ENCODE measurements at places on chromosomes 4 and X. TPM values are rescaled to one million over a fixed set of nuclear protein-coding genes. Genes with fewer than 3 reads are reported as not detected.

GRCh38 chr4:20311856-20312255 is 60.2 kb downstream of the SLIT2 start:
- ATAC-seq = no peak

- no peak for ATAC-seq
Observed at GRCh38 chr4:175891851-175892250, 79.8 kb upstream of the GPM6A start.

- ATAC-seq = no peak
Observed at GRCh38 chr4:137032222-137032621, 500.1 kb downstream of the PCDH18 start.

DNA sequence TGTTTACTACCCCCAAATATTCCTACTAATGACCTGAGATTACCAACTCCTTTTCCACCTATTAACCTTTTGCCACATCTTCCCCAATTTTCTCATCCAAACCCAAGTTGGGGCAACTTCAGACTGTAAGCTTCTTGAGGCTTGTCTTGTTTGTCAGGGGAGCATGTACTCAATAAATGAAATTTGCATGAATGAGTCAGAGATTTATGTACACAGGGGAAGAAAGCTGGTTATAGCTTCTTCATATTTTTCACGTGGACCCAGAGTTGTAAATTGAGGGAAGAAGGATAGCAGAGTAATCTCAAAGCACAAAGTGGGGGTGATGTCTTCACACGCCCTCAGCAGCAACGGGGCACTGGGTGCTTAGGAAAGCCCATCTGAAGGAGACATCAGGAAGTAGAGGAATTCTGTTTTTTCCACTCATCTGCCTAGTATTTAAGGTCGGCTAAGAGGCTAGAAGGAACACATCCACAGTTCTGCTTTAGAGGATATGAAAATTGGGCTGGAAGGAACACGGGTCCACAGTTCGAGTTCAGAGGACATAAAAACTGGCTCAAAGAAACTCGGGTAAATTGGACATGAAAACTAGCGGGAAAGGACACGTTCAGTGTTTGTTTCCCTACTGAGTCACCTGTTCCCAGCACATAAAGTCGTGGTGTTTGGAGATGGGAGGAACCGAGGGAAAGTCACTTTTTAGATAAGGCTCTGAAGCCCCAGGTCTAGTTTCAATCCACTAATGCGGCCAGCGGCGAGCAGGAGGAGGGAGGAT is 696 bp upstream of the CA5B start:
- ATAC-seq = no peak

- peak; percentile 47 for ATAC-seq
Observed at GRCh38 chr4:183905593-183906488, 734 bp downstream of the STOX2 start.

- ATAC-seq = no peak
Observed at GRCh38 chr4:140743194-140743931, 12.8 kb downstream of the TBC1D9 start.

GRCh38 chrX:34586346-34586911 is 70.7 kb downstream of the TMEM47 start:
- no peak for ATAC-seq

GRCh38 chr4:178665916-178666315 is 1223.7 kb upstream of the AGA start:
- no peak for ATAC-seq

GRCh38 chr4:119011607-119011988 is 122.9 kb downstream of the SYNPO2 start:
- ATAC-seq = peak; percentile 17

GRCh38 chr4:17030543-17030942 is 132.1 kb upstream of the LDB2 start:
- ATAC-seq = peak; percentile 50

- ATAC-seq = no peak
Observed at GRCh38 chr4:10321931-10322330, 135.3 kb downstream of the ZNF518B start.

DNA sequence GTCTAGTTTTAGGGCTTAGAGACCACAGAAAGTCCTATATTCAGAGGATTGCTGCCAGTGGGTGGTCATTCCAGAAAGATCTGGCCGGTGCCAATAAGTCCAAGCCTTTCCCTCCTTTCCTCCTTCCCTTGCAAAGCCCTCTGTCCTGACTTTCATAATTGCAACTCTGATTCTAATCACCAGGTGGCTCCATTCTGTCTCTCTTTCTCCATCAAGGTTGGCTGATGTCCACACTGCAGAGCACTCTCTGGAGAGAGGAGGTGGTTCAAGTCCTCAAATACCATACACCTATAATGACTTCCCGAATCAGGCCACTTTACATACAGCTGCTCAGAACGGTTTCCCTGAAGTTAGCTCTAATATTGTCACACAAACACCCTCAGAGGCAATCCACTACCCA is 22.4 kb upstream of the ARMCX4 start:
- no peak for ATAC-seq

Gene HCCS
- total RNA-seq = 10.4 TPM

Gene PSAPL1
- not detected for total RNA-seq

- no peak for ATAC-seq
Observed at GRCh38 chr4:34170946-34171345, 2073.4 kb downstream of the ARAP2 start.

DNA sequence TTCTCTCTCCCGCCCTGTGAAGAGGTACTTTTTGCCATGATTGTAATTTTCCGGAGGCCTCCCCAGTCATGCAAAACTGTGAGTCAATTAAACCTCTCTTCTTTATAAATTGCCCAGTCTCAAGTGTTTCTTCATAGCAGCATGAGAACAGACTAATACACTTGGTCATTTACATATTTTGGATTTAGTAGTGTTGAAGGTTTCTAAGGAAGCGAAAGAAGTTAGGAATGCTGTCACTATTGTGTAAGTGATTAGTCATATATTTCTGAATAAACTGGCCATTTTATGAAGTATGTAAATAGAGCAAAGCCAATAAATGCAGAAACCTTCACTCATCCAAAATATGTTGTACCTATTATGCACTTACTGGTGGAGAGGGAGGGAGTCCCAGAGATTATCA is 34.4 kb upstream of the GK2 start:
- ATAC-seq = no peak

Gene CDKL2
- 3.9 TPM for total RNA-seq

Measured in gastroesophageal sphincter (tissue), 4 donors.